CD4-positive, alpha-beta T cell treated with Interferon gamma for 1 hour (primary cell): ENCODE measurements at places on chromosomes 16 and 17.

- DNase-seq, result no peak
These were observed 15.9 kb upstream of the DUS1L start for GRCh38 chr17:82081546-82081945.

- DNase-seq, result no peak
These were observed 10.9 kb downstream of the CACNB1 start for GRCh38 chr17:39186481-39187002.

DNA sequence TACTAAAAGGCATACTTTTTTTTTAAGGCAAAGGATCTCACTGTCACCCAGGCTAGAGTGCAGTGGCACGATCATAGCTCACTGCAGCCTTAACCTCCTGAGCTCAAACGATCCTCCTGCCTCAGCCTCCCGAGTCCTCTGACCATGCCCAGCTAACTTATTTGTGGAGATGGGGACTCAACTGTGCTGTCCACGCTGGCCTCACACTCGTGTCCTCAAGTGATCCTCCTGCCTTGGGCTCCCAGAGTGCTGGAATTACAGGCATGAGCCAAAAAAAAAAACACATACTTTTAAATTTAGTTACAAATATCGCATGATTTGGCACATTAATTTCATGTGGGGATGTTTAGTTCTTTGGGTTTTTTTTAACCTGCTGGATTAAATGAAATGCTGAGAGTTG lies 207.7 kb upstream of the CHMP6 start:
- no peak for DNase-seq

GRCh38 chr16:76976101-76976500 lies 214.9 kb upstream of the MON1B start:
- DNase-seq, result no peak

DNA sequence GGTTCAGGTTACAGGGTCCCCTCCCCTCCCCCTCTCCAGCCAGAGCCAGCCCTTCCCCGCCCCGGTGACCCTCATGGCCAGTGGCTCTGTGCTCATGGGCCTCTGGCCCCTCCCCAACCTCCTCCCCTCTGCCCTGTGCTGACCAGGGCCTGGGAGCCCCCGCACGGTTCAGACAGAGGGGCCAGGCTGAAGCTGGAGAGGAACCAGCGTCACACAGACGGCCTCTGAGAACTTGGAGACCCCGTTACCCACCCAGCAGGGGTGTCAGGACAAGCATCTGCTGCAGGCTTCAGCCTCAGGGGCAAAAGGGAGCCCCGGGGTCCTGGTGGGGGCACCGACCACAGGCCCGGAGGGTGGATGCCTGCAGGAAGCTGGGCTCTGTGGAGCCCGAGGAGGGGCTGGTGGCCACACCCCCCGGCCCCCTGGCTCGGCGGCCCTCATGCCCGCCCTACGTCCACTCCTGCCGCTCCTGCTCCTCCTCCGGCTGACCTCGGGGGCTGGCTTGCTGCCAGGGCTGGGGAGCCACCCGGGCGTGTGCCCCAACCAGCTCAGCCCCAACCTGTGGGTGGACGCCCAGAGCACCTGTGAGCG lies at the start of gene WFIKKN1:
TSS of gene WFIKKN1 (plus strand) at position 171 of the 591 bp plus-strand sequence. CDS start at position 440, 269 bp downstream.
- no peak for DNase-seq
